ENCODE measurements at places on chromosomes 11 and 22.

GRCh38 chr11:70205766-70206165, 2.7 kb downstream of the FADD start:
- no peak for DNase-seq

DNA sequence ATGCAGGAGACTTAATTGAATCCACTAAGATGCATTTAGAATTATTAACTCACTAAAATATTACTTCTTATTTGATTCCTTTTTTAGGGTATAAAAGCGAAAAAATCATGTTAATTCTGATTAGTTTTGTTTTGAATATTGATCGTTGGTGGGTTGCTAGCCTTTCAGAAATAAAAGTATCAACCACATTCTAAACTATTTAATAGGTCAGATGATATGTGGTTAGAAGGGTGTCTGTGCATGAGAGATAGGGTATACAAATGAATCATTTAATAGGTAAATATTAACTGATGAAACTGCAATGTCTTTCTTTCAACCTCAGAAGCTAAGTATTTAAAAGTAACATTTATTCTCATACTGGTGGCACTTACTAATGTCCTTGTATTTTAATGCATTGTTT, 515.1 kb downstream of the CNTN5 start:
- no peak for DNase-seq

DNA sequence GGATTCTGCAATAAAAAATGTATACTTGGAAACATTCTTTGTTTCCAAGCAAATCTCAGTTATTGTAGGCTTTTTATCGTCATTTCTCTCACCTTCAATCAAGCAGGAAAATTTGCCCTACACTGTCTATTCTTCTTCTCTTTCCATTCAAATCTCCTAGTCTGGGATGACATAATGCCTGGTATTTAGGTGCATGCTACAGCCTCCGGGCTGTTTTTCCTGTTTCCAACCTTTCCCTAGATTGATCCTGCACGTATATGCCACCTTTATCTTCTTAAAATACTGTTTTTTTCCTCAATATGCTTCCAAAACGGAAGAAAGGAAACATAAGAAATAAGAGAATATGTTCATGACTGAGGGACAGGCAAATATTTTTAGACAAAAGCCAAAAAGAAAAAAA, 249.1 kb upstream of the UBASH3B start:
- no peak for DNase-seq

DNA sequence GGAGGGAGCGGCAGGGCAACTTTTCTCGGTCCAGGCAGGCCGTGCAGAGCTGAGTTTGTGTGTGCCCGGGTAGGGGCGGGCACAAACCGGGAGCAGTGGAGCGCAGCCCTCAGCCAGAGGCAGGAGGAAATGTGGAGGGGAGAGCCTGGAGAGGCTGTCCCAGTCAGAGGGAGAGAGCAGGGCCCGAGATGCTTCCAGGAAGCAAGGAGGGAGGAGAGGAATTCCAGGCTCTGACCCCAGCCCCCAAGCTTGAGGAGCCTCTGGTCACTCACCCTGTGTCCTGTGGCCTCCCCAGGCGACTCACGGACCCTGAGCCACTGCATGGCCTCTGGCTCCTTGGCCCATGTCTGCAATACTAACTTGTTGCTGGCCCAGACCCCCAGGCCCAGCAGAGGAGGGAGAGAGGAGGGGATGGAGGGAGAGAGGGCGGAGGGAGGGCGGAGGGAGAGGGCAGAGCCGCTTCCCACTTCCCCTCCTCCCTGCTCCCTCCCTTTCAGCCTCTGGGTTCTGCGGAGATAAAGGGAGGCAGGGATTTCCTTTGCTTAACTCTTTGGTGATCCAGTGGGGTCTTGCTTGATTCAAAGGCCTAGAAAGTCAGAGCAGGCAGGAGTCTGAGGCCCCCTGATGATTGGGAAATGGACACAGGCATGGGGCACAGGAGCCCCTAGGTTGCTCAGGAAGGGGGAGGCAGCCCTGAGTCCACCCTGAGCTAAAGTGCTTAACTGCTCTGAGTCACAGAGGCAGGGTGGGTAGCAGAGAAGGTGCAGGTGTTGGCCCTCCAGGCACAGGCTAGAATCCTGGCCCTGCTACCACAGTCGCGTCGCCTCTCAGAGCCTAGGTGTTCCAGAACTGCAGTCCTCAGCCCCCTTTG, at the start of gene C1QTNF6:
Gene C1QTNF6 (minus strand): TSS at position 357 of the 871 bp plus-strand sequence. CDS start 34 bp downstream, at position 323.
- no peak for DNase-seq

- no peak for DNase-seq
These were observed 39.5 kb downstream of the CHRDL2 start for GRCh38 chr11:74691755-74692154.

DNA sequence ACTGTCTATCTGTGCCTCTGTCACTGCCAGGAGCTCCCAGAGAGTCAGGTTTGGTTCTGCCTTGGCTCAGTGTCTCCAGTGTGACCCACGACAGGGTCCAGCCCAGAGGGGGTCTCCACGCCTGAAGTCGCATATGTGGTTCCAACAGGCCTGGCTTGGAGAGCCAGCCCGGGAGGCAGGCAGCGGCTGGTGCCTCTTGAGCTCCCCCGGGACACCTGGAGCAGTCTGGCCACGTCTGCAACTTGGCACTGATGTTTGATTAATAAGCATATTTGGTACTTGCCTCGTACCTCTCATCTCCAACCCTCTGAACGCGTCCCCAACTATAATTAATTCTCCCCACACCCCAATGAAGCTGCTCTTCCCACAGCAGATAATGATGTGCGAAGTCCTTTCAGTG, 31.7 kb upstream of the SHISAL1 start:
- DNase-seq, result no peak

- DNase-seq, result no peak
These were observed 365 bp downstream of the MGAT3 start for GRCh38 chr22:39457198-39457555.

- no peak for DNase-seq
These were observed 144.7 kb downstream of the TTC17 start for GRCh38 chr11:43503417-43503816.

- peak; percentile 33 for DNase-seq
These were observed at the start of gene SLC37A2 for GRCh38 chr11:125062931-125063428. TSS of gene SLC37A2 (plus strand) at chr11:125063305. CDS start at chr11:125063368, 63 bp downstream.
